Esophagus muscularis mucosa (tissue), 4 donors: ENCODE measurements at places on chromosomes 7 and 10.
A peak's percentile ranks its signal among the peaks of the same experiment; 100 is the strongest.

DNA sequence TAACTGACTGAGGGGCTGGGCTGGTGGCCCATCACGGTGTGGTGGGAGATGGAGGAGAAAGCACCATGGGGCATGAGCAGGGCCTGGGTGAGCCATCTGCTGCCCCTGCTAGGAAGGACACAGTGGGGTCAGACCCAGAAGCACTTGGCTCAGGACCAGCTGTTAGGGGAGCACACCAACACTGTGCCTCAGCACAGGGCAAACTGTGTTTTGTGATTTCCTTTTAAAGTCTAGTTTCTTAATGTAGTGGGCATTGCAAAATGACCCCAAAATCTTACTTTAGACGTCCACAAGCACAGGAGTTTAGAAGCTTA lies 41.2 kb downstream of the NCAPG2 start:
- H3K4me3 ChIP-seq, result no peak overlapping the region
- H3K36me3 ChIP-seq, result peaks cover 4% of the 10 kb centered on the region
- H3K27ac ChIP-seq, result no peak overlapping the region
- no peak for DNase-seq
- no peaks in the 10 kb centered on the region for H3K4me1 ChIP-seq

DNA sequence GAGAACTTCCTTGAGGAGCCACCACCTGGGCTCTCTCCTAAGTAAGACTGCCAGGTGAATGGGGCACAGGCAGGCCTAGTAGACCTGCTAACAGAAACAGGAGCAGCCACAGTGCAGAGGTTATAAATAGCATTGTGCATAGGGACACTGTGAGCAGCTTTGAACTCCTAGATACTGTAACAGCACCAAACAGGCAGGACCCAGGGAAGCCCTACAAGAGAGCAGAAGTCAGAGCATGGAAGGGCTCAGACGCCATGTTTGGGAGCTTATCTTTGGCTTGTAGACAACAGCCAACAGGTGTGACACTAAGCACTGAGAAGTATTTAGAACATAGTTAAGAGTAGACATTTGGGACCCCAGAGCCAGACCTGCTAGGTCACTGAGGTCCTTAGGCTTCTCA lies 14.5 kb downstream of the XRCC2 start:
- no peak for DNase-seq
- no peaks in the 10 kb centered on the region for H3K27me3 ChIP-seq
- no peak overlapping the region for H3K4me3 ChIP-seq
- no peak overlapping the region for H3K27ac ChIP-seq
- H3K36me3 ChIP-seq, result no peaks in the 10 kb centered on the region

DNA sequence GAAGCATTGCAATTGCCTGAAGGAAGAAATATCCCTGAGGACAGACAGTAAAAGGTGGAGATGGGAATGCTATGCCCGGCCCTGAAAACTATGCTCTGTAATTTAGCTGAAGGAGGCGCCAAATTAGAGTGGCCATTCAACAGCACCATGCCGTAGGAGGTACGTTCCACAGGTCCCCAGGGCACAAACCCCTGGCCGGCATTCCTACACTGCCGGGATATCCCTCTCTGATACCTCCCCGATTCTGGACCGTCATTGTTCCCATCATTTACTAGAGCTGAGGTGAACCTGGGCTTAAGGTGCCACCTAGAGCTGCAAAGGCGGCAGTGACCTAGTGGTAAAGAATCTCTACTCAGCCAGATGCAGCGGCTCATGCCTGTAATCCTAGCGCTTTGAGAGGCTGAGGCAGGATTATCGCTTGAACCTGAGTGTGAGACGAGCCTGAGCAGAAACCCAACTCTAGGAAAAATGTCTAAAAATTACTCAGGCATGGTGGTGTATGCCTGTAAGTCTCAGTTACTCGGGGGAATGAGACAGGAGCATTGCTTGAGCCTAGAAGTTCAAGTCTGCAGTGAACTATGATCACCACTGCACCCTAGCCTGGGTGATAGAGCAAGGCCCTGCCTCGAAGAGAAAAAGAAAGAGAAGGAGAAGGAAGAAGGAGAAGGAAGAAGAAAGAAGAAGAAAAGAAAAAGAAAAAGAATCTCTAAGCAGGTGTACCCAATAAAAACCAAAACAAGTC lies 53.0 kb upstream of the TNKS2 start:
- H3K27ac ChIP-seq, result no peak overlapping the region
- no peaks in the 10 kb centered on the region for H3K27me3 ChIP-seq
- H3K36me3 ChIP-seq, result no peaks in the 10 kb centered on the region
- no peak overlapping the region for H3K4me3 ChIP-seq

DNA sequence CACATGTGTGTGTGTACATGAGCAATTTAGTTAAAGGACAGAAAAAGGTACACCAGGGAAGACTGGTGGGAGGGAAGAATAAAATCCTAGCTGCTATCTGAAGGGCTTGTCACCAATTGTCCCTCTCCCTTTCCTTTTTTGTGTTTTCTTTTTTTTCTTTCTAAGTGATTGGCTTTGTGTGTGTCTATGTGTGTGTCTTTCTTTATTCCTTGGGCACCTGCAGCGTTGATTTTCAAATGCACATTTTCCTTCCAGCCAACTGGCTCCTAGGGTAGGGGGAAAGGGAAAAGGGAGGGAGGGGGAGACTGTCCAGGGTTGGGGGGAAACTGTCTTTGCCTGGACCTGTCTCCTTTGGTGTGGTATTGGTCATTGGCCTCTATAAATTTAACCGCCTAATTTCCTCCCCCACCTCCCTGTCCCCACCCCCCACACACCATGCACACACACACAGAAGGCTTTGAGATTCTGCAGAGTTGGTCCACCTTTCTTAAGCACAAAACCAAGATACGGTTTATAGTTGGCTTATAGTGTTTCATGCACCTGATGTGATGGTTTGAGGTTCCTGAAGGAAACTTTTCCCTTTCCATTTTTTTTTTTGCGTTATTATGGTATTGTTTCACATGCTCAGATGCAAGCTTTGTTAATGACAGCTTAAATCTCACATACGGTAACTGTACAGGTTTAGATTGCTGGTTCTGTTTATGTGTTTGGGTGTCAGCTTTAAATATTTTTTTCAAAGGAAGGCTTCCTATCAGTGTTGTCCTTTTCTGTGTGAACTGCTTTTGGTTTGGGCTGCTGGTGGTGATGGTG lies 2.6 kb downstream of the AUTS2 start:
- peak overlapping the region; percentile 88 for H3K4me3 ChIP-seq
- peak overlapping the region; percentile 93 for H3K27ac ChIP-seq
- H3K36me3 ChIP-seq, result no peaks in the 10 kb centered on the region
- DNase-seq, result no peak
- no peaks in the 10 kb centered on the region for H3K27me3 ChIP-seq

DNA sequence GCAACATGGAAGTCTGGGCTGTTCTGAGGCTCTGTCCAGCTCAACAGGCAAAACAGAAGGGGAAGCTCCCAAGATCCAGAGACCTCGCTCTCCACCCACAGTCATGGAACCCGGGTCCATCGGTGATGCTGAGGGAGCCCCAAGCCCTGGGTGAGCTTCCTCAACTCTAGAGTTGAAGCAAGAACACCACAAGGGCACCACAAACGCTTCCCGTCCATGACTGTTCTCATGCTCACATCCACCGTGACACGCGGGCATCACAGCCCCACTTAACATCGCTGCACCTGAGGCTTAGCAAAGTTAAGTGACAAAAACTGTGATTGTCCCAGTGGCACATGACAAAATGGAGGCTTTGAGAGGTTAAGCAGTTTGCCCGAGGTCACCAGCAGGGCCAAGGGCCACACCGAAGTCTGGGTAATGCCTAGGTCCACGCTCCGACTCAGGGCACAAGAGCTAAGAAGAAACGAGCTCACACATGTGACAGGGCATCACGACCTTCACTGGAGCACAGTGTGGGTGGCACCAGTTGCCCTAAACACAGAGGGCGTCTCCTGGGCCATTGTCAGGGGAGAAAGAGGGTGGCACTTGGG lies 110.6 kb downstream of the OAT start:
- DNase-seq, result no peak
- H3K4me1 ChIP-seq, result peaks cover 6% of the 10 kb centered on the region
- H3K27me3 ChIP-seq, result no peaks in the 10 kb centered on the region
- no peak overlapping the region for H3K27ac ChIP-seq

GRCh38 chr7:136868496-136869000 lies at the start of gene CHRM2:
CHRM2 (plus strand) TSS chr7:136868652; CDS start chr7:137014866, 146,214 bp downstream.
- H3K36me3 ChIP-seq, result no peaks in the 10 kb centered on the region
- peak within 1 kb of the TSS; percentile 59 for H3K4me3 ChIP-seq
- peak within 1 kb of the TSS; percentile 48 for H3K27ac ChIP-seq
- DNase-seq, result no peak
- H3K27me3 ChIP-seq, result peaks cover 35% of the 10 kb centered on the region
